Activated naive CD8-positive, alpha-beta T cell treated with anti-CD3 and anti-CD28 coated beads, Interleukin-2, amount 10 ng/mL, durations not matched to agents 7 days and 5 days (primary cell): ENCODE measurements at places on chromosomes 11 and 22.

DNA sequence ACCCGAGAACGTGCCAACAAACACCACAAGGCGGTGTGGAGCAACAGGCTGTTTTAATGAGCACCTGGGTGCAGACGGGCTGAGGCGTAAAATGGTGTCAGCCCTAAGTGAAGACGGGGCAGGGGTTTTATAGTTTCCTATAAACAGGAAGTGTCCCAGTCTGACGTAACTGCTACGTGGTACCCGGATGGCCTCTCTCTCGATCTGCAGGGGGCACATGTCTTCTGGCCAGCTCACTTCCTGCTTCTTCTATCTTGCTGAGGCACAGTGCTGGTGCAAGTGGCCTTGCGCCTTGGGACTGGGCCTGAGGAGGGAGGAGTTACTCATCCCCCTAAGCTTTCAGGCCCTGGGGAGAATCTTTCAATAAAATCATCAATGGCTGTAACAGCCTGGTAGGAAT is 20.9 kb downstream of the OOSP3 start:
- DNase-seq = no peak

- no peak for DNase-seq
Observed at GRCh38 chr11:94544646-94545263, 1.0 kb downstream of the FUT4 start.

DNA sequence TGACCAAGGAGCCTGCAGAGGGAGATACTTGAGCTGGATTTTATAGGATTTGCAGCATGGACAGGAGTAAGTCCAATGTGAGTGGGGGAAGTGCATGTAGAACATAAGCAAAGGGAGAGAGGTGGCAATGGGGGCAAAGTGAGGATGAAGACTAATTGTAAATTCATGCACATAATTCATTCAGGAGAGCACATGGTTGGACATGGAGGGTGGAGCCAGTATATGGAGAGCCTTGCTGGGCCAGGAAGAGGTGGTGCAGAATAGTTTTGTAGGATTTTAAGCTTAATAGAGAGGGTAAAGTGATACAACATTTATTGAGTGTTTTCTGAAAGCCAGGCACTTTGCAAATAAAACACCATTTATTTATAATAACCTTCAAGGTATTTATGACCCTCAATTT is 274.3 kb upstream of the C11orf87 start:
- DNase-seq = no peak

DNA sequence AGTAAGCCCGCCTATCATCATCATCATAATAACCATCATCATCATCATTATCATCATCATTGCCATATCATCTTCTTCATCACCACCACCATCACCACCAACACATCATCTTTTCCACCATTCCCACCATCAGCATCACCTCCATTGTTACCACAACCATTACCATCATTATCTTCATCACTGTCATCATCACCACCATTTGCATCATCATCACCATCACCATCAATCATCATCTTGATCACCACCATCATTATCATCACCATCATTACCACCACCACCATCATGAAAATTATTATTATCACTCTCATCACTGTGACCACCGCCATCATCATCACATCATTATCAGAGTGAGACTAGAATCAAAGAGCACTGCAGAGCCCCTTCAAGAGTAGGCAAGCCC is 199.4 kb upstream of the SEZ6L start:
- DNase-seq = no peak

DNA sequence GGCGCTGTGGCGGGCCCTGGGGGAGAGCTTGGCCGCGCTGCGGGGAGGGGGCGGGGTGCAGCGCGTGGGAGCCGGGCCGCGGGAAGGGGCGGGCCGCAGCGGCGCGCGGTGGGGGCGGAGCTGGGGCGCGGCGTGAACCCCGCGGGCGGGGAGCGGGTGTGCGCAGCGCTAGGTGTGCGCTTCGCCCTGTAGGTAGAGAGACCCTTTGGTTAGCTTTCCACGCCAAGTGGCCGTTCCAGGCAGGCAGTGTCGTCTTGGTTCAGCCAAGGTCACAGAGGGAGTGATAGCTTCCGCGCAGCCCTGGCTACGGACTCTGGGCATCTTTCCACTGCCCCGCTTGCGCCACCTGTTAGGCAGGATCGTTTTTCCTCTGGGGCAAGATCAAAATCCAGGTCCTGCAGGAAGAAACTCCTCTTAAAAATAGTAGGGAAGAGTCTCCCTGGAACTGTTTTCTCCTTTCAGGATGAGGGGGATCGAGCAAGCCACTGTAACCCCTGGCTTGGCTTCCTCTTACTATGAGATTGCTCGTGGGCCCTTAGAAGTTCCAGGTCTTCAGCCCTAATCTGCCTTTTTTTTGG is 434 bp downstream of the BANF1 start:
- peak; percentile 87 for DNase-seq

GRCh38 chr11:16902182-16902581 is 112.0 kb downstream of the PLEKHA7 start:
- DNase-seq = no peak

GRCh38 chr11:70397983-70398833 is at the start of gene CTTN:
CTTN (plus strand) TSS chr11:70398529; CDS start chr11:70407298, 8,769 bp downstream.
- DNase-seq = peak; percentile 83

DNA sequence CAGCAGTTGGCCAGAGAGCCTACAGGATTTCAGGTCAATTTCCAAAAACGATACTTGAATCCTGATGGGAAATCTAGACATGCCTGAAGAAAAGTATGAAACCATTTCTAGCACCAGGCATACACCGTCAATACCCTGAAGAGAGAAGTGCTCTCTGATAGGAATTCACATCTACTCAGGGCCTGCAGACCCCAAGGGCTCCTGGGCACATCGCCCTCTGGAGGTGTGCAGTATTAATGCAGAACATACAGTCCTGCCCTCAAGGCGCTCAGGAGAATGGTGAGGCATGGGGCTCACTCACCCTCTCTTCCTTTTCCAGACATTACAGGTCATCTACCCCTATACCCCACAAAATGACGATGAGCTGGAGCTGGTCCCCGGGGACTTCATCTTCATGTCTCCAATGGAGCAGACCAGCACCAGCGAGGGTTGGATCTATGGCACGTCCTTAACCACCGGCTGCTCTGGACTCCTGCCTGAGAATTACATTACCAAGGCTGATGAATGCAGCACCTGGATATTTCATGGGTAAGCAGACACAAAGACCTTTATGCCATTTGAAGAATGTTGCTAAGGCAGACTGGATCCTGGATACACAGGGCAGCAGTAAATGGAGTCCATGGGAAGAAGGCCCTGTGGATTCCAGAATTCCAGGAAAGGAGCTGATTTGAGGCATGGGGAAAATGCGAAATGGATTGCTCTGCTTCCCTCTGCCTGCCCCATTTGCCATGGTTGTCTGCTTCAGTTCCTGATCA is 49.3 kb upstream of the CRTAM start:
- DNase-seq = no peak

DNA sequence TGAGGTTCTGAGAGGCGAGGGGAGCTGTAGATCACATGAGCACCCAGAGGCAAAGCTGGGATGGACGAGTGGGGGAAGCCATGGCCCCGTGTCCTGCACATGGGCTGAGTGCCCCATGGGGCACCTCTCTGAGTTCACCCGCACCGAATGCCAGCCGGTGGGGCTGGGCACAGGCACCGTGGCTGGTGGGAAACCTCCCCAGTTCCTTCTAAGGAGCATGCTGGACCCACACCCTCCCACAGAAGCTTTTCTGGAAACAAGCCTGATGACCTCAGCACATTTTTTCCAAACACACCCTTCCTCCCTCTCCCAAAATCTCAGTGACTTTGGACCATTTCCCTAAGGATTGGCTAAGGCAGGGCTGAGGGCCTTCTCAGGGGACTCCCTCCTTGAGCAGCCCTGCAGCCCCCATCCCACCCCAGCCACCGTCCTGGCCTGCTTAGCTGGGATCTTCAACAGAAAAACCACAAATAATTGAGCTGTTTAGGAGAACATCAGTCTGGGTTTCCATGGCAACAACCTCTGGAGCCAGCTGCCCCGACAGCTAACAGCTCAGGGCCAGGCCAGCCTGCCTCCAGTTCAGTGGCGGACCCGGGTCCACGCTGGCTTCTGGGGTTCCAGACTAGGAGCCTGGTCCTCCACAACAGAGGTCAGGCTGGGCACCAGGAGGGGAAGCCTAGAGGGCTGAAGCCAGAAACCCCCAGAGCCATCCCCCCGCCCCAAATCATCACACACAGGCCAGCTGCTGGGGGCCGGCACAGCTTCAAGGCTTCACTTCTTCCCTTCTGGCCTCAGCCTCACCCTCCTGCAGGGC is 18.1 kb upstream of the LINC01488 start:
- DNase-seq = no peak

GRCh38 chr11:12131943-12132789 is 21.8 kb downstream of the MICAL2 start:
- DNase-seq = no peak

GRCh38 chr11:118295815-118296454 is 8.6 kb upstream of the CD3E start:
- no peak for DNase-seq

GRCh38 chr11:104404231-104405175 is 240.6 kb upstream of the PDGFD start:
- DNase-seq = no peak

- no peak for DNase-seq
Observed at GRCh38 chr11:64100360-64100759, 64.6 kb downstream of the FLRT1 start.

GRCh38 chr11:32056438-32056837 is 34.4 kb upstream of the RCN1 start:
- DNase-seq = no peak

GRCh38 chr22:28899199-28899853 is 16.0 kb downstream of the ZNRF3 start:
- peak; percentile 39 for DNase-seq

DNA sequence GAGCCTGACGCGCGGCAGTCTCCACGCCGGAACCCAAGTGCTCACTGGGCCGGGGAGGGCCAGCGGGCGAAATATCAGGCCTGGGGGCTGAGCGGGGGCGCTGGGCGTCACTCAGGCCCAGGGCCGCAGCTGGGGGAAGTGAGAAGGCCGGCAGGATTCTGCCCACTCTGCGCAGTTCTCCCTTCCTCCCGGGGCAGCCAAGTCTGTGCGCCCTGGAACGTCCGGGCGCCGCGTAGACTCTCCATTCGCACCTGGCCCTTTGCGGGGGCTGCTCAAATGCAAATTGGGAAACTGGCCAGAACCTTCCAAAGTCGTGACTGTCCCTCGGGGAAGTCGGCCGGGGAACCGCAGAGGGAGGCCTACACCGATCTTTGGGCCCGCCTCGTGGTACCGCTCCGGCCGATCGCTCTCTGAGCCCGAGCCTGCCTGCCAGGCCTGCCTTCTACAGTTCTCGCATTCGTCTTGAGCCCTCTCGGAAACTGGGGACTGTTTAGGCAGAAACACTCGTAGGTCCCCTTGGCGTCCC is 2.2 kb upstream of the SLC6A5 start:
- no peak for DNase-seq

DNA sequence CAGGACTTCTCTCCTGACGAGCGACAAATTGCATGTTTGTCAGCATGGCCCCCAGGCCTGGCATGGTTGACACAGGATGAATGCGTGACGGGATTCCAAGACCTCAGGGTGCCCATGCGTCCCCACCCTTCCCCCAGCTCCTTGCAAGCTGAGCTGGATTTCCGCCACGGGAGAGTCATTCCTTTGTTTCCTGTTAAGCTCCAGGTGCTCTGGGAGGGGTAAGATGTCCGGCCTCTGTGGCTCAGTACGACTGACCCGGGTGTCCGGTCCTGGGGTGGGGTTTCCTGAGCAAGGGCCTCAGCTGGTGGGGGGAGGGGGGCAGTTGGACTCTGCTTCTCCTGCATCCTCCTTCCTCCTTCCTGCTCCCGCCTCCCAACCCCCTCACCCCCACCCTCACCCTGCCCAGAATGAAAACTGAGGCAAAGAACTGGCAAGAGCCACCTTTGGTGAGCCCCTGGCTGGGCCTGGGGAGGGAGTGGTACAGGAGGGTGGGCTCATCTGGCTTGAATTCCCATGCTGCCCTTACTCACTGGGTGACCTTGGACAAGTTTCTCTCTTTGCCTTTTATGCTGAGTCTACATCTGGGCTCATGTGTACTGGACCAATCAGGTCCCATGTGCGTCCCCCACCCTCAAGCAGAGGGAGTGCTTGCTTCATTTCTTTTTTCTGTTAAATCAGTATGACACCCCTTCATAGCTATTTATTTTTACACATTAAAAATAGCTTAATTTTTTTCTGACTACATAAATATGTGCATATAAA is 2.5 kb downstream of the CDC42EP2 start:
- no peak for DNase-seq

DNA sequence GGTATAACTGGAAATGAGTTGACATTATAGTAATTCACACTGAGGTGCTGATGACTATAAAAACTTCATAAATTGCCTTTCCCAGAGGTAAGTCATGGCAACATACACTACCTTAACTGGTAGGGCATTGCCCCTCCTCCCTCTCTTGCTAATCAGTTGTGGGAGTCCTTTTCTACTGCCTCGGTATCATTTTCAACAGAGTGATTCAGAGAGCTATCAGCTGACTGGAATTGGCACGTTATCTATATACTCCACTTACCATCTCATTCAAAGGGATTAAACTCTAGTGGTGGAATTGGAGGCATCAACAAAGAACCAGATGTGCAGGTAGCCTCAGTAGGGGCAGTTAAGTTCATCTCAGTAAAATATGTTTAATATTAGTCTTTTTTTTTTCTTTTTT is 8.0 kb upstream of the NUP160 start:
- DNase-seq = no peak

- peak; percentile 99 for DNase-seq
Observed at GRCh38 chr11:9460322-9461062, at the start of gene ZNF143. ZNF143 (plus strand) TSS chr11:9461012; CDS start chr11:9471309, 10,297 bp downstream.

GRCh38 chr22:43376765-43377547 is 33.8 kb upstream of the SCUBE1 start:
- peak; percentile 53 for DNase-seq

DNA sequence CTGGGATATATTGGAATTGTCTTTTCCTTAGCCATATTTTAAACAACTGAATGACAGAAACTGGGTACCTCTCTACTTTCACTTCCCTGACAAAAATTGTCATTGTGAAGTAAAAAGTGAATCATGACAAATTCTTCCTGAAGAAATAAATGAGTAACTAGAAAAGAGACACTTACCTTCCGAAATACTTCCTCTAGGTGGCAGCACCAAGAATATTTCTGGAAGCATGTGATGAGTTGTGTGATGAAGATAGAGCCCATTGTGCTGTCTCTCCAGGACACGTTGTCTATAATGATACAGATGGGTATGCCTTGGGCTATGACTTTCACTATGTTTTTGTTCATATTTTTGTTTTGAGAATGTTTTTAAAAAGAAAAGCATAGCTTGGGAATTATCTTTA is 21.5 kb downstream of the CASP4 start:
- no peak for DNase-seq

GRCh38 chr11:36376009-36376887 is 80.2 kb downstream of the PRR5L start:
- peak; percentile 43 for DNase-seq

GRCh38 chr11:102719620-102720277 is 5.0 kb downstream of the MMP8 start:
- no peak for DNase-seq

GRCh38 chr11:2929531-2929949 is 320 bp upstream of the PHLDA2 start:
- no peak for DNase-seq

- peak; percentile 31 for DNase-seq
Observed at GRCh38 chr11:73223998-73224730, 6.1 kb downstream of the P2RY2 start.

- DNase-seq = no peak
Observed at GRCh38 chr11:109994907-109995306, 98.3 kb upstream of the ZC3H12C start.

GRCh38 chr11:11476971-11477645 is 124.1 kb upstream of the CSNK2A3 start:
- no peak for DNase-seq
